ENCODE measurements at places on chromosomes 4 and X.

DNA sequence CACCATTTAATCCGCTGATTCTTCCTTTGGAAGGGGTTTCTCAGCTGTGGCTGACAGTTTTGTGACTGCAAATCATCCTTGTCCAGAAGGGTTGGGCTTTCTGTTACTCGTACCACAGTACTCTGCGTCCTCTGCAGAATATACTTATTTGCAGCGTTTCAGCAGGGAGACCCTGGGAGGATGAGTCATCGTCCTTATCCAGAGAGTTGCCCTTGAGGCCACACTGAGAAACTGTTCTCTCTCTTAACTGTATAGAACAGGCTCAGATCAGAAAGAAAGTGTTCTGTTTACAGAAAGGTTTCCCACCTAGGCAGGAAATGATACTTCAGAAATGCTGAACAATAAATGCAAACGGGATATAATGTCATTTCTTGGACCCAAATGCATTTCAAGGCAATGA is 47.8 kb upstream of the DDX53 start:
- DNase-seq = no peak

DNA sequence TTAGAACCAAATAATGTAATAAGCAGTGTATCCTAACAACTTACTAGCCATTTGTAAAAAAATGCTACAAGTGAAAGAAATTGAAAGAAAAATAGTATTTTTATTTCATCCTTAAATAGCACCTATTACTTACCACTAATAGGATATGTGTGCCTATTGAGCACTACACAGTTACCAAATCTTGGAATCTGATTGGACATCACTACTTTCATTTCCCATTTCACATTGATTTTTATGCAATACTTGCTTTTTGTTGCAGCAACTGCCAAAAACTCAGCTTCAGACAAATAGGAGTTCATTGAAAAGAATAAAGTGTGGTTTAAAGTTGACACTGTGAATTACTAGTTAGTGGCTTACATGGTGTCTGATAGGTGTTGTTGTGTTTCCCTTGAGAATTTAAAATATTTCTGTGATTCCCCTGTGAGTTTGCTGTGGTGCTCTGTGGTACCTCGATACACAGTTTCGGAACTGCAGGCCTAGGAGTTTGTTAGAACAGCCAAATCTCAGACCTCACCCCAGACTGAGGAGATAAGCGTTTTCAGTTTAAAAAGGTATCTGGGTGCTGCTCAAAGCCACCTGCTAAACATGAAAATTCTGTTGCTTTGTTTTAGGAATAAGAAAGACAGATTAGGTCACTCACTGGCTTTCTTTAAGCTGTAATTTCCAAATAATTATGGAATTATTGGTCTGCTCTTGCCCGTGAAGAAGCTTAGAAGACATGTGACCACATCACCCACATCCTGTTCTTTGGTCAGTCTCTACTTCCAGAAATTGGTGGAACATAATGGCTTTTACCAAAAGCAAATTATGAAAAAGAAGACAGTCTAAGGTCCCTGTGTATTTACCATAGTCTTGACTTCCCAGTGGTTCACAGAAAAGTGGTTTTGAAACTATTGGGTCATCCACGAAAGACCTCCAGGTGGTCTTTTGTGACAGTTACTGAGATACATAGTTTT is 97.8 kb downstream of the SYTL5 start:
- no peak for DNase-seq

- no peak for DNase-seq
Measured at GRCh38 chr4:101299899-101300540, 47.3 kb downstream of the PPP3CA start.

- DNase-seq = no peak
Measured at GRCh38 chr4:27861802-27862201, 1001.2 kb downstream of the STIM2 start.

DNA sequence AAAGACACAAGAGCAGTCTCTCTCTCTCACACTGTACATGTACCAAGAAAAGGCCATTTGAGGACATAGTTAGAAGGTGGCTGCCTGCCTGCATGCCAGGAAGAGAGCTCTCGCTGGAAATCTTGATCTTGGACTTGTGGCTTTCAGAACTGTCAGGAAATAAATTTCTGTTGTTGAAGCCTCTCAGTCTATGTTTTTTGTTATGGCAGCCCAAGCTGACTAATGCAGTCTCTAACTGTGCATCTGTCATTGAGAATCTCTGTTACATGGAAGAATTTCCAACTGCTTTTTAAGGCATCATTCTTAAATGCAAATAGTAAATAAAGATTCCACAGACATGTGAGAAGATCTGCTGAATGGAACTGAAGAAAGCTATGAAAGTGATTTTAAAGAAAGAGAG is 198.3 kb downstream of the PCDH10 start:
- no peak for DNase-seq

DNA sequence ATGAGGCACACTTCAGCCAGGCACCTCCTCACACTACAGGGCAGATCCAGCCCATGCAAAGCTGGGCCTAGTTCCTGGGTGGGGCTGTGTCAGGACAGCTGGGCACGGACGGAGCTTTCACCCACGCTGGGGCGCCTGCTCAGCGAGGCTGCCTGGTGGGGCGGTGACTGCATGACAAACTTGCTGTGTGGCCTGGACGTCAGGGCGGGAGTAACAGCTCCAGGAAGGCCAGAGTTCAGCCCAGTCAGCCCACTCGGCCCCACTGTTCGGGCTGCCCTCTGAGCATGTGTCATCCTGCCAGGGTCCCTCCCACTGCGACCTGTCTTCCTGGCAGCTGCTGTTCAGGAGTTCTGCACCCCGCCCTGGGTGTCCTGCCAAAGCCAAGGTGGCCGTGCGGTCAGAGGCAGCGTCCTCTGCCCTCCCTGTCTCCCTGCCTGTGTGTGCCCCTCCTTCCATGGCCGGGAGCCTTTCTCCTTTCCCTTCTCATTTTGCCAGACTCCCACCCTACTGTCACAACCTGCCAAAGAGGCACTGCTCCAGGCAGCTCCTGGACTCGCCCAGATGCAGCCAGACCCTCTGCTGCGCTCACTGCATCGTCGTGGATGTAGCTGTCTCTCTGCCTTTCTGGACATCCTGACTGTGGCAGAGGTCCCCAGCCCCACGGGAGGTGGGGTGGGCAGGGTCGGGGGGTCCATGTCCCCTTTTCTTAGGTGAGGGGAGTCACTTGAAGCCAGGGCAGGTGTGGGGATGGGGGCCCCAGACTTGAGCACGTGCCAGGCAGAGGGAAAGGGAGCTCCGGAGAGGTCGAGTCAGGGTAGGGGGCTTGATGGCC is 33.0 kb upstream of the KIAA0232 start:
- DNase-seq = no peak

DNA sequence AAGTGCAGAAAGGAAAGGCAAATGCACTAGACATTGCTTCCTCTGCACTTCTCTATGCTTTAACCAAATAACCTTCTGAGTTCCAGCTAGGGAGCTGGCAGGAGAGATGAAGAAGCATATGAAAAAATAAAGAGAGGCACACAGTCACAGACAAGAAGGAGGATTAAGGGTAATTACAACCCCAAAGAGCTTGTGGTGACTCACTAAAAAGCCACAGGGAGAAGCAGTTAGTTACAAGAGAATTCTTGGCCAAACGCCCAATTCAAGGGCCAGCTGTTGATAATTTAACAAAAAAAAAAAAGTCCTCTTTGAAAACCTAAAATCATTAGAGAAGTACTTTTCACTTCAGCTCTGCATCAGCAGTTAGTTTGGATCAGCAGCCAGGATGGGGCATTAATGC is 478.0 kb downstream of the KCNIP4 start:
- no peak for DNase-seq

GRCh38 chr4:148030193-148030873 is 298.4 kb downstream of the ARHGAP10 start:
- no peak for DNase-seq

DNA sequence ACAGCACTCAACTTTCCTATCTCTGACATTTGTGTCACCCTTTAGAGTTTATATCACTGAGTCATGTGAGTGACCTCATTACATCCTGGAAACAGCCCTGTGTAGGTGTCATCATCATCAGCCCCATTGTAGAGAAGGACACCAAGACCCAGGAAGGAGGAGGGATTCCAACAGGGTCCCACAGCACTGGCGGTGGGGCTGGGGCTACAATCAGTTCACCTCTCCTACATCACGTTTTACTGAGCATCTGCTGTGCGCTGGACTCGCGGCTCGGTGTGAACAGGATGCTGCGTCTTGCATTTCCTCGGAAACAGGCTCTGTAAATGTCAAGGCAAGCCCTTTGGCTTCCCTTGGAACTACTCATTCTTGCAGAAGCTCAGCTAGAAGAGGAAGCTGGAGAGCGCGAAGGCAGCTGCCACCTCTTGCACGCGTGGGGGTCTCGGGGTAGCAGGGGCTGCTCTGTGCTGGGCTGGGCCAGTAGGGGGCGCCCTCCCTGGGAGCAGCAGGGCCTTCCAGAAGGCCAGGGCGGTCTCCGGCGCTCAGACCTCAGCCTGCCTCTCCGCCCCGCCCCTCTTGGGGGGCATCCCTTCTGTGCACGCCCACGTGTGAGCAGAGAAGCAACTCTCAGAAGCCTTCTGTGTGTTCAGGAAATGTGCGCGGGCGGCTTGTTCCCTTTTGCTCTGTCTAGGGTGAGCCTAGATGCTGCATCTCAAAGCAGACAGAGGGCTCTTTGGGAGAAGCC is 29.0 kb downstream of the REELD1 start:
- peak; percentile 29 for DNase-seq

DNA sequence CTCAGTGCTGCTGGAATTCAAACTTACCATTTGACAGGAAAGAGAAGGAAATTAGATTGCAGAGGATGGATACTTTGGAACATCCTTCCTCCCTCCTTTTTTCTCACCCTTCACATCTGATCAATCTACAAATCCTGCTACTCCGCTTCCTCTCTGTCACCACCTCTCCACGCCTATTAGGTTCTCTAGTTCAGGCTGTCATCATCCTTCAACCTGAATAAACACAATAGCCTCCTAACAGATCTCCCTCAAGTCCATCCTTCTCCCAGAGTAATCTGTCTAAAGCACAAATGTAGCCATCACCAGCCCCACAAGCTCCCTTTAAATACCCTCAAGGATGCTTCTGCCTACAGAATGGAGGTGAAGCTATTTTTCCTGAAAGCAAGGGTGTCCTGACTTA is 20.0 kb upstream of the SLAIN2 start:
- no peak for DNase-seq

GRCh38 chr4:55343887-55344286 is 2.2 kb upstream of the SRD5A3 start:
- DNase-seq = no peak

GRCh38 chr4:101864660-101865059 is 74.1 kb downstream of the BANK1 start:
- no peak for DNase-seq

DNA sequence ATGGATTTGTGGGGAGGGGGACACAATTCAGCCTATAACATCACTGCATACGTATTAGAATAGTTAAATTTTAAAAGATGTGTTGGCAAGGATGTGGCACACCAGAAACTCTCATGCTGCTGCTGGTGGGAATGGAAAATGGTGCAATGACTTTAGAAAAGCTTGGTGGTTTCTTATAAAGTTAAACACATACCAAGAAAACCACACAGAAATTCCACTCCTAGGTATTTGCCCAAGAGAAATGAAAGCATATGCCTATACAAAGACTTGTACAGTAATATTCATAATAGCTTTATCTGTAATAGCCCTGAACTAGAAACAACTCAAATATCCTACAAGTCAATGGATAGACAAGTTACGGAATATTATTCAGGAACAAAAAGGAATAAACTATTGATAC is 71.3 kb upstream of the PDHA1 start:
- DNase-seq = no peak

DNA sequence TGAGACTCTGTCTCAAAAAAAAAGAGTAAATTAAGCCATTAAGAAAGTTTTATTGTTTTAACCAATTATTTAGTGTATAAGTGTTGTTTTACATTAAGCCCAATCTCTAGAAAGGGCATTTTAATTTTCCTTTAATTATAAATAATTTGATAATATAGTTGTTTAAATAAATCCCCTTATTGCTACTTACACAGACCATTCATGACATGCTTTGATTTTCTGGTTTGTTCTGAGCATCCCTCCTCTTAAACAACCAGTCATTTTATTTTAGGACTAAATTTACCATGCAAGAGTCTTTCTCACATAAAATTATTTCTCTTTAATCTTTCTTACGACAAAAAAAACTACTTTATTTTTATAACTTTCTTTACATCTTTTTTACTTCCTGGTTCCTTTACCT is 23.5 kb upstream of the PAGE5 start:
- no peak for DNase-seq

DNA sequence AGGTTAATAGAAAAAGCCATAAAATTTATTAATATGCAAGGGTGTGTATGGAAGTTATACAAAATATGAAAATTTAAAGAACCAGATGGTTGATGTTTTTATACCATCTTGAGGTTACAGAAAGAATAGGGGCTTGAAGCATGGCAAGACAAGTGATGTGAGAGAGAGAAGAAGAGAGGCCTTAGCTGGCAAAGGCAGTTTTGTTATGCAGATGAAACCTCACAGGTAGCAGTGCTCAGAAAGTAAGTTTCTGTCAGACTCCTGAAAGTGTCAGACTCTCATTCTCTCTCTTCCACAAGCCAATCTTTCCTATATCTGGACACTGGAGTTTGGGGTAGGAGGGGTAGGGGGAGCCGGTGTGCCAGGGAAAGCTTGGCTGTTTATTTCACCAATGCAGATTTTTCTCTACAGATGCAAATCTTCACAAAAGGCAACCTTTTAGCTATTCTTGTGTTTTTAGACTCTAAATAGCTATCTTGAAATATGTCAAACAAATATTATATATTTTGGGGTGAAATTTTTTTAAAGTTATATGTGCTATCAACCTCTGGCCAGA is 124.5 kb downstream of the CFAP299 start:
- DNase-seq = no peak

DNA sequence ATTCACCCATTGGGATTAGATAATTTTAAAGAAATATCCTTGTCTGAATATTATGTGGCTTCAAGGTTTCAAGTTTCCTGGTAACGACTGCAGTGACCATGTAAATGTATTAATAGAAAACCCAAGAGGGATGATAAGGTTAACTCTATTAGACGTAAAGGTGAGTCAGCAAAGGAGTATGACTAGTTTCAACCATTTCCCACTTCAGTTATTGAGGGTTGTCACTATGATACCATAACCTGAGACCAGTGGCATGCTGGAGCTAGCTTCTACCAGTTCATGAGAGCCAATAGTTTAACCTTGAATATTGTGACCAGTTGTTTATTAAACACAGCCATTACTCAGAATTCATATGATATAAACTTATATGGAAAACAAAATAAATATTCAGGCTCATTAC is 270.1 kb downstream of the TMA16 start:
- no peak for DNase-seq

DNA sequence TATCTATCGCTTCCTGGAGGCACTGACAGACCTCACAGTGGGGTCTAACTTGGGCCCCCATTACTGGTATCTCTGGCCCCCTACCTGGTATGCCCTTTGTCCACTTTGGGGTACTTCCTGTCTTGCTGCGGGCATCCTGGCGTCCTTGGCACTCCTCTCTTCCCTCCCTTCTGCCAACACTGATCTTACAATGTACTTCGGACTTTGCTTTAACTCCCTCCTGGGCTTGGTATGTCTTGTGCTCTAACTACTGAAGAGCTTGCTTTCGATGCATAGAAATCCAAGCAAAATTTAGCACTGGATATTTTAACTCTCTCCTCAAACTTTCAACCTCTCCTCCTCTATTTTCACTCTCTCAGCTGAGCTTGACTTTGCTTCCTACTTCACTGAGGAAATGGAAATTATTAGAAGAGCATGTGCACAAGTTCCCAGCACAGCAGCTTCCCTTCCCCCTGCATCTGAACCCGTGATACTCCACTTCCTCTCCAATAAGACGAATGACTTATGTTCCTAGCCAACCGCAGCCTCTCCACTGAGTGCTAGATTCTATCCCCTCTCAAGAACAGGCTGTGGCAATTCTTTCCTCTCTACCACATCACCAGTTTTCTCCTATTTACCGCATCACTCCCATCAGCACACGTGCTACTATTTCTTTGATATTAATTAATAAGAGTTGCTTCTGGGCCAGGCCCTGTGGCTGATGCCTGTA is 52.9 kb downstream of the SUPT20HL2 start:
- DNase-seq = no peak

Measured in stimulated activated CD8-positive, alpha-beta memory T cell treated with anti-CD3 and anti-CD28 coated beads, Interleukin-15, amount 100 ng/mL, for 24 hours (primary cell).